ENCODE measurements at places on chromosomes 2 and 18. TPM values are rescaled to one million over a fixed set of nuclear protein-coding genes. Genes with fewer than 3 reads are reported as not detected.

- DNase-seq, result no peak
These were observed 15.9 kb upstream of the SOS1 start for GRCh38 chr2:39136799-39137198.

- DNase-seq, result no peak
These were observed 96.8 kb downstream of the VAPA start for GRCh38 chr18:10010611-10011015.

GRCh38 chr2:18396329-18397010 is 164.0 kb downstream of the RDH14 start:
- no peak for DNase-seq

DNA sequence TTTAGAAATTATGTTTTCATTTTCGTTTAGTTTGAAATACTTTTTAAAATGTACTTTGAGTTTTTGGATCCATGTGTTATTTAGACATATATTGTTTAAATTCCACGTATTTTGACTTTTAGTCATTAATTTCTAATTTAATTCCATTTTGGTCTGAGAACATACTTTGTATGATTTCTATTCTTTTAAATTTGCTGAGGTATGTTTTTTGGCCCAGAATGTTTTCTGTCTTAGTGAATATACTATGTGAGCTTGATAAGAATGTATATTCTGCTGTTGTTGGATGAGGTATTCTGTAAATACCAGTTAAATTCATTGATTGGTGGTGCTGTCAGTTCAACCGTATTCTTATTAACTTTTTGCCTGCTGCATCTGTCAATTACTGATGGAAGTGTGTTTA is 26.4 kb downstream of the VRK2 start:
- no peak for DNase-seq

GRCh38 chr18:78777992-78778391 is 201.6 kb upstream of the SALL3 start:
- peak; percentile 16 for DNase-seq

DNA sequence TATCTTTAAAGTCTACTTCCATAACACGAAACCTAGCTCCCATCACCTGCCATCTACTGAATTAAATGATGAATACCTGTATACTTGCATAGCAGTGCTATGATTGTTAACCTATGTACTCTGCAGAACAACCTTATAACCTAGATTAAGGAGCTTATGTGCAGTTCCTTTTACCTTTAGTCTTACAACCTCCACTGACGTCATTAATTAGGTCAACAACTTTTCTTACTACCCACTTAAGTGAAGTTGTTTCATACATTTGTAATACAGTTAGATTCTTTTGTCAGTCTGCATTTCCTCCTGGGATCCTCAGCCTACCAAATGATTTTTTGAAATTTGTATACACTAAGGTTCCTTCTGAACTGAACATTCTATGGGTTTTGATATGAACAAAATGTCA is 1082.3 kb downstream of the SUCLG1 start:
- no peak for DNase-seq

DNA sequence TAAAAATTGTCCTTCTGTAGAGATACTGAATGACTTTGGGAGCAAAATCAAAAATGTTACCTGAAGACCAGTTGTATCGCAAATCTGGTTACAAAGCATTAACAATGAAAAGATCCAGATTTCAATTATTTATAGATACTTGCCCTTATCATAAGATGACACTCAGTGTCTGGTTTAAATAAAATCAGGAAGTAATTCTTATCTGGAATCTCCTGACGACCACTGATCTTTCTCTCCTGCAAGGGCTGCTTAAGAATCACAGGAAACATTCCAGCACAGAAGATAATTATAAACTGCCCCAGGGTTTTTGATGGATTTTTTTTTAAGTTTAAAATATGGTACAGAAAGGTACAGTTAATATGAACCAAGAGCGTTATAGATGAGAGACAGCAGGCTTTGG is 205.7 kb downstream of the ALK start:
- DNase-seq, result no peak

- peak; percentile 87 for DNase-seq
These were observed 552 bp downstream of the CNPPD1 start for GRCh38 chr2:219175928-219176817.

DNA sequence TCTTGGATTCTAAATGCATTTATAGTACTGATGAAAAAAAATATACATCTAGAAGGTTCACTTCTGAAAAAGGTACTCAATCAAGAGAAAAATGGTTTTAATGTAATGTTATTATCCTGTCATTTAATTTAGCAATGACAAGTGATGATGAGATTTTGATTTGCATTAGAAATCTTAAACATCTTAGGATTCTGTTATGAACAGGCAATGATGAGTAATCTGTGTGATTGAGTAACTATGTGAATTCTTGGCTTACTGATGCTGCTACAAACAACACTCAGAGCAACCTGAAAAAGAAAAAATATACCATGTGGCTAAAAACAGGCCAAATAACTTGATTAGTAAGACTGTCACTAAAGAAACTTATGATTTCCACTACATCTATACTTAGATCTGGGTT is 30.1 kb downstream of the RBKS start:
- DNase-seq, result no peak

DNA sequence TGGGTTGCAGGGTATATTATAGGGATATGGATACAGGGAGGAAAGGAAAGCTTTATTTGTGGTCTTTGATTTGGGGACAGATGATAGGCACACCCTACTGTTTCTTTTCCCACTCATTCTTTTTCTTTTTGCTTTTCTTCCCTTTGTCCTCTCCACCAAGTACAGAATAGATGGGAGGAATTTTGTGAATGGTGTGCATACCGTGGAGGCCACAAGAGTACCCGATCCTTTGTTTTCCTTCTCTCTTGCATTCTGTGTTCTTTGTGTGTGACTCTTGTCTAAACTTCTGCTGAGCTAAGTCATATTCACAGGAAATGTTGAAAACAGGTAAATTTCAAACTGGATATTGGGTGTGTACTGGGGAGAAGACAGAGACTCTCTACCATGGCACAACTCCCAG is 321.4 kb upstream of the SLC8A1 start:
- no peak for DNase-seq

DNA sequence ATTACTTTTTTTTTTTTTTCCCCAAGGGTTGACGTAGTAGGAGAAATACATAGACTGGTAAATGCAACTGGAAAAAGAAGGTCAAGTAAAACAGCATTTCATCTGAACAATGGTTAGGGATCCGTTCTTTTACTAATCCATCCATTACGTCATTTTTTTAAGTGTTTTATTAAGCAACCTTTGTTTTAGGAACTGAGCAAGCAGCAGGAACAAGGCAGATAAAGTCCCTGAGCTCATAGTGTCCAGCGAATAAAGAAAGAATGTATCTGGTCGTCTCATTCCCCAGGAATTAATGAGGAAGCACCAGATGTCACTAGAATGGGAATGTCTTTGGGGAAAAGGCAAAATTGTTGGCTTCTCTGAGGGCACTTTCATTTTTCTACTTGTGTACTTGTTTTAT is 842.4 kb downstream of the TDRD15 start:
- no peak for DNase-seq

DNA sequence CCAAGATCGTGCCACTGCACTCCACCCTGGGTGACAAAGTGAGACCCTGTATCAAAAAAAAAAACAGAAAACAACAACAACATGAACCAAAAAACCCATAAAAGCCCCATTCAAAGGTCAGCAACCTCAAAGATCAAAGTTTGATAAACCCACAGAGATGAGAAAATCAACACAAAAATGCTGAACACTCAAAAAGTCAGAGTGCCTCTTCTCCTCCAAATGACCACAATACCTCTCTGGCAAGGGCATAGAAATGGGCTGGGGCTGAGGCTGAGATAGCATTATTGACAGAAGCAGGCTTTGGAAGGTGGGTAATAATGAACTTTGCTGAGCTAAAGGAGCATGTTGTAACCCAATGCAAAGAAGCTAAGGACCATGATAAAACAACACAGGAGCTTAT is 66.3 kb downstream of the FARP2 start:
- DNase-seq, result no peak

CRYGD gene
- not detected for total RNA-seq

CCT7 gene
- total RNA-seq, result 190 TPM

IL18RAP gene
- 4.1 TPM for total RNA-seq
